ELF-1 (cell line): ENCODE measurements at places on chromosomes 5 and 9.

DNA sequence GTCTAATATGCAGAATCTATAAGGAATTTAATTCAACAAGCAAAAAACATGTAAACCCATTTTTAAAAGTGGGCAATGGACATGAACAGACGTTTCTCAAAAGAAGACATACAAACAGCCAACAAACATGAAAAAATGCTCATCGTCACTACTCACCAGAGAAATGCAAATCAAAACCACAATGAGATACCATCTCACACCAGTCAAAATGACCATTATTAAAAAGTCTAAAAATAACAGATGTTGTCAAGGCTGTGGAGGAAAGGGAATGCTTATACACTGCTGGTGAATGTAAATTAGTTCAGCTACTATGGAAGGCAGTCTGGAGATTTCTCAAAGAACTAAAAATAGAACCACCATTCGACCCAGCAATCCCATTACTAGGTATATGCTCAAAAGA lies 3.1 kb upstream of the KLHL3 start:
- DNase-seq, result no peak

- DNase-seq, result no peak
Observed at GRCh38 chr9:136786451-136786850, 4.7 kb upstream of the TMEM141 start.

DNA sequence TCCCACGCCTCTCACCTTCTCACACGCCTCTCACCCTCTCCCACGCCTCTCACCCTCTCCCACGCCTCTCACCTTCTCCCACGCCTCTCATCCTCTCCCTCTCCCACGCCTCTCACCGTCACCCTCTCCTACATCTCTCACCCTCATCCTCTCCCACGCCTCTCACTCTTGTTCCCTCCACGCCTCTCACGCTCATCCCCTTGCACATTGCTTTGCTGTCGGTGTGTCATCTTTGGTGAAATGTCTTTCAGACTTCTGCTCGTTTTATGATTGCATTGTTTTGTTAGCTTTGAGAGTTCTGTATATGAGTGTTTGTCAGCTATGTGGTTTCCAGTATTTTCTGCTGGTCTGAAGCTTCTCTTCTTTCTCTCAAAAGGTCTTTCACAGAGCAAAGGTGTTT lies 102.7 kb downstream of the EHMT1 start:
- no peak for DNase-seq

- DNase-seq, result no peak
Observed at GRCh38 chr5:29982457-29982856, 1211.0 kb upstream of the CDH6 start.

GRCh38 chr9:6049798-6050197 lies 34.4 kb upstream of the RANBP6 start:
- DNase-seq, result peak; percentile 46

DNA sequence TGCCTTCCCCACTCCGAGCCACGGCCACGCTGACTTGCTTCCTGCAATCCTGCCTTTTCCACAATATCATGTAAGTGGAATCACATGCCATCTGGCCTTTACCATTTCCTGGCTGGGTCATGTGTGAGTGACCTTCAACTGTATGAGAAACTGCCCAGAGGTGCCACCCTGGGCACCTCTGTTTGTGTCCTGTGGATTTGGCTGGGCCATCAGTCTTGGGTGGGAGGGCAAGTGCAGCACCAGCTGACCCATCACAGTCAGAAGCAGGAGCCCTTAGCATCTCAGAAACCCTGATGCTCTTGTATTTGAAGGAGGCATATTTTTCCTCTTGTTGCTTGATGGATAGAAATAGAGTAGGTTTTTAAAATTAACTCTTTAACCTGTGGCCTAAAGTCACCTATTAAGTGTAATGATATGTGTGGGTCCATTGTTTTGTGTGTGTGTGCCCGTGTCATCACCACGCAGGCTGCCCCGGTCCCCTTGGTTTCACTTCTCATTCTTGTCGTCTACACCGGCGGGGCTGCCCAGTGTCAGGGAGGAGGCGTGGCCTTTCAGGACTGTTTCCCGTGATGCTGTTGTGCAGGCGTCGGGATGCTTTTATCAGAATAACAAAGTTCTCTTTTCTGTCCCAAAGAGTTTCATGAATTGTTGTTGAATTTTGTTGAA lies 52.1 kb upstream of the CACNA1B start:
- no peak for DNase-seq

DNA sequence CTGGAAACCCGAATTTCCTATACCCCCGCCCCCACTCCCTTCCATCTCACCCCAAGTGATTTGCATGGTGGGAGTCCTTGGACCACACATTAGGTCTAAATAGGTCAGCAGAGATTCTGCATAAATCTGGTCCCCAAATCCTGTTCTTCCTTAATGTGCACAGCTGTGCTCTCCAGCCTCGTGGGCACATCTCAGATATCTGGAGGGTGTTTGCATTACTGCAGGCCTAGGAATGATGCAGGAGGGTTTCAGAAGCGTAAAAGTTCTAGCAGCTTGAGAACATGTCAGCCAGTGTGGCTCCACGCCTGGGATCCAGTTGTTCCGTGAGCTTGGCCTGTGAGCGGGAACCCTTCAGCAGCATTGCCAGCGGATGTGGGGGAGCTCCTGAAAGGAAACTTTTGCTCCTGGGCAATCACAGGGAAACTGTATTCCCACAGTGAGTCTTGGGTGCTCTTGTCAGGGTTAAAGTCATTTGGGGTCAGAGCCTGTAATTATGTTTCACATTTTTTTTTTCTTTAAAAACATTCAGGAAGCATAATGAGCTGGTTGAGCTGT lies 12.9 kb downstream of the ARHGAP26 start:
- no peak for DNase-seq

DNA sequence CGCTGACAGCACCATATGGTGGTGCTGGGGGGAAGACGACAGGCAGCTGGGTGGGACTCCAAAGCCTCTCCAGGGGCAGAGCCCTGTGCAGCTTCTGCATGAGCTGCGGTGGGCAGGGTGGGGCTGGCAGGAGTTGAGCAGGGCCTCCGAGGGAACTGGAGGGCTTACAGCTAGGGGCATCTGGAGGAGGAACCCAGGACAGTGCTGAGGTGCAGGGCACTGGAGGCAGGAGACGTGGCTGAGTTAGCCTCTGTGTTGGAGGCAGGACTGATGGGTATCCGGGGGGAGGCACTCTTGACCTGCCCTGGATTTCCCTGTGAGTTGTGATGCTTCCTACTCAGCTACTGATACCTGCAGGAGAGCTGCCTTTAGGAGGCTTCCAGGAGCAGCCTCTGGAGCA lies 45.0 kb downstream of the TENT4A start:
- no peak for DNase-seq

- DNase-seq, result no peak
Observed at GRCh38 chr9:73357607-73358006, 205.9 kb downstream of the ANXA1 start.

GRCh38 chr5:175027390-175027789 lies 303.0 kb downstream of the MSX2 start:
- DNase-seq, result no peak

- no peak for DNase-seq
Observed at GRCh38 chr9:27340961-27341511, 44.1 kb upstream of the EQTN start.

DNA sequence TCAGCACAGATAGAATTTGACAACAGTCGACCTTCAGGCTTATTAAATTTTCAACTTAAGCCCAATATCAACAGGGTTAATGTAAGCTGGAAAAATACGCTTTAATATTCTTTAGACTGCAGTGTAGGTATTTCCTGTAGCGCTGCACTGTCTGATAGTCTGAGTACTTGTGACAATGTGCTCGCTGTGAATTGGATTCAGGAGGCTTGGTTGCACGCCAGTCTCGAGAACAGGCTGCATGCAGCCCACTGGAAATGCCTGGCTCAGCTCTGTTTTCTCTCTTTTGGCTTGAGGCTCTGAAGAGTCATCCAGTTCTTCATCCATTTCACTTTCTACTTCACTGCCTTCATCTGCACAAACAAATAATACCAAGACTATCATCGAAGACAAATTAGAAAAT lies 300.9 kb downstream of the RFX3 start:
- DNase-seq, result no peak

DNA sequence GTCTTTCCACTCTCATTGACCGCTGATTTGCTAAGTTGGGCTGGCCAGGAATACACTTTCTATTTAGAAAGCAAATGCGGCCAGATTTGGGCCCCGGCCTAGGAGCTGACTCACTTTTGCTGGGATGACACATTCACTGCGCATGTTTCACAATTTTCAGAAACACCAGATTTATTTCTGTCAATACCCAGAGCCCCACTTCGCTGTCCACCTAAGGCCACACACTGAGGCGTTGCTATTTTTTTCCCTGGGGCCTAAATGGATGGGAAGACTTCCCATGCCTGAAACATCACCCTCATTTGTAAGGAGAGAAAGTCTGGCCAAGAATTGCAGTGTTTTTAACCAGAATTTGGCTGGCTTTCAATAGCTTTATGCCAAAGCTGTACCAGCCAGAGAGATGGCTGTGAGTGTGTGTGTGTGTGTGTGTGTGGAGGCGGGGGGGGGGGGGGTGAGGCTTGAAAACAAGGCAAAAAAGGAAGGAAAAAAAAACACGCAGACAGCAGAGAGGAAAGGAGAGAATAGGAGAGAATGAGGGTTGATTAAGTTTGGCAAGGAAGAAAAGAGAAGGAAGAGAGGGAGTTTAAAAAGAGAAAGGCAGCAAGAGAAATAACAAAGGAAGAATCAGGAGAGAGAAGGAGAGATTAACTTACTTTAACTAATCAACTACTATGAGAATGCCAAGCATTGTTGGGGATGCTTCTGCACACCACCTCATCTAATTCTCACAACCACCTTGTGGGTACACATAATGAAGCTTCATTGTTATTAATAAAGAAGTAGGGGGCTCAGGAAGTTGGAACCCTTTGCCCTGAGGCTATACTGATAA lies 261.4 kb upstream of the KLF4 start:
- DNase-seq, result no peak
